Activated naive CD4-positive, alpha-beta T cell treated with anti-CD3 and anti-CD28 coated beads for 36 hours (primary cell): ENCODE measurements at places on chromosomes 2 and 18.

- H3K4me3 ChIP-seq: no peak overlapping the region
- DNase-seq: no peak
- H3K4me1 ChIP-seq: no peaks in the 10 kb centered on the region
- H3K27me3 ChIP-seq: no peaks in the 10 kb centered on the region
Measured at GRCh38 chr2:205731583-205731981, 49.3 kb downstream of the NRP2 start.

DNA sequence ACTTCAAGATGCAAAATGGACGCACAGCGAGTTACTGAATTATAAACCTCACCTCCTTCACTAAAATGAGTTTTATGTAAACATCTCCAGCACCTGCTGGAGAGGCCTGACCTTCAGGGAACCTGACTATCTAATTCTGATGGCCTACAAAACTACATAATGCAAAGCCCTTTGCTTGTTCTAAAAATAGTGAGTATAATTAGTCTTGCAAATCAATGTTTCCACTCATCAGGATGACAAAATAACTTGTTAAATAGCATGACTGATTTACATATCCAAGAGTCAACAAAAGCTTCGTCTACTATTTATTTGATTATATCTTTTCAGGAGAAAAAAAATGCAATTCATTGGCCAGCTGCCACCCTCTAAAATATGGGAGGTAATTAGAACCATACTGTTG, 326.3 kb upstream of the MC4R start:
- H3K27ac ChIP-seq: no peak overlapping the region
- DNase-seq: no peak
- H3K36me3 ChIP-seq: no peaks in the 10 kb centered on the region
- H3K27me3 ChIP-seq: no peaks in the 10 kb centered on the region
- H3K4me1 ChIP-seq: no peaks in the 10 kb centered on the region
- H3K4me3 ChIP-seq: no peak overlapping the region

DNA sequence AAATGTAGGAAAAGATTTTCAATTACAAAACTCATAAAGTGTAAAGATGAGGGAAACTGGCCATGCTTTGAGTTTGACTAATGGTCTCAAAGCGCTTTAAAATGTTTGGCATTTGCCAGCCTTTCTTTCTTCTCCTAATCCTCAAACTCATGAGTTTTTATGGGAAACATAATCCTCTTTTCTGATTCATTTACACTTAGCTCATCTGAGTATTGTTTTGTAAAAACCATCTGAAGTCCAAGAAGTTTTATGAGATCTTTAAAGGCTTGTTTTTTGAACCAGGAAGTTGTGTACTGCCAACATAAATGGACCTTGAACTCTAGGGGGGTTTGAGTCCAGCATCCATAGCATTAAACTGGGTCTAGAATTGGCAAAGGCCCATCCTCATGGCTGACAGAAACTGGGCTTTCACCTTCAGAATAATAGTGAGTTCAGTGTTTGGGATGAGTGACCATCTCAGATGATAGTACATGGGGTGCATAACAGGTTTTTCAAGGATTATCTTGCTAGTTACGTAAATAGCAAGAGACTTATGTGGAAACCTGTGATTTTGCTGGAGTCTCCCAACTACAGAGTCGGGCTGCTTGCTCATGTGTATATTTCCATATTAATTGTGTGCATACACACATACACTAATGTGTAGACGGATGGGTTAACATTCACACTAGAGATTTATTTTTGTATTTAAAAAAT, 3.8 kb upstream of the LTBP1 start:
- H3K27ac ChIP-seq: no peak overlapping the region
- no peaks in the 10 kb centered on the region for H3K36me3 ChIP-seq
- no peaks in the 10 kb centered on the region for H3K4me1 ChIP-seq
- H3K27me3 ChIP-seq: peaks cover 10% of the 10 kb centered on the region
- H3K4me3 ChIP-seq: no peak overlapping the region

GRCh38 chr18:34083910-34084535, 140.7 kb downstream of the NOL4 start:
- no peaks in the 10 kb centered on the region for H3K27me3 ChIP-seq
- H3K4me1 ChIP-seq: no peaks in the 10 kb centered on the region
- H3K4me3 ChIP-seq: no peak overlapping the region
- H3K36me3 ChIP-seq: no peaks in the 10 kb centered on the region
- no peak overlapping the region for H3K27ac ChIP-seq

DNA sequence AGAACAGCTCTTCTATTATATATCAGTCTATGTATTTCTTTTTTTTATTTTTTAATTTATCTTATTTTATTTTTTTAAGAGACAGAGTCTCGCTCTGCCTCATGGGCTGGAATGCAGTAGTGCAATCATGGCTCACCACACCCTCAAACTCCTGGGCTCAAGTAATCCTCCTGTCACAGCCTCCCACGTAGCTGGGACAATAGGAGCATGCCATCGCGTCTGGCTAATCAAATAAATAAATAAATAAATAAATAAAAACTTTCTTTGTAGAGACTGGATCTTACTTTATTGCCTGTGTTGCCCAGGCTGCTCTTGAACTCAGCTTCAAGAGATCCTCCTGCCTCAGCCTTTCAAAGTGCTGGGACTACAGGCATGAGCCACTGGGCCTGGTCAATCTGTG, 117.0 kb downstream of the RBMS1 start:
- H3K4me1 ChIP-seq: peaks cover 83% of the 10 kb centered on the region
- no peak overlapping the region for H3K27ac ChIP-seq
- DNase-seq: no peak
- no peak overlapping the region for H3K4me3 ChIP-seq

- H3K36me3 ChIP-seq: peaks cover 2% of the 10 kb centered on the region
- no peak overlapping the region for H3K4me3 ChIP-seq
- no peaks in the 10 kb centered on the region for H3K27me3 ChIP-seq
- no peak overlapping the region for H3K27ac ChIP-seq
- DNase-seq: no peak
Measured at GRCh38 chr2:75067506-75067905, 109.1 kb downstream of the POLE4 start.

GRCh38 chr18:48834413-48835031, 116.2 kb downstream of the SMAD7 start:
- DNase-seq: peak; percentile 86
- no peaks in the 10 kb centered on the region for H3K36me3 ChIP-seq
- H3K27me3 ChIP-seq: no peaks in the 10 kb centered on the region
- H3K4me3 ChIP-seq: peak overlapping the region; percentile 65
- peaks cover 54% of the 10 kb centered on the region for H3K4me1 ChIP-seq
- peak overlapping the region; percentile 85 for H3K27ac ChIP-seq

DNA sequence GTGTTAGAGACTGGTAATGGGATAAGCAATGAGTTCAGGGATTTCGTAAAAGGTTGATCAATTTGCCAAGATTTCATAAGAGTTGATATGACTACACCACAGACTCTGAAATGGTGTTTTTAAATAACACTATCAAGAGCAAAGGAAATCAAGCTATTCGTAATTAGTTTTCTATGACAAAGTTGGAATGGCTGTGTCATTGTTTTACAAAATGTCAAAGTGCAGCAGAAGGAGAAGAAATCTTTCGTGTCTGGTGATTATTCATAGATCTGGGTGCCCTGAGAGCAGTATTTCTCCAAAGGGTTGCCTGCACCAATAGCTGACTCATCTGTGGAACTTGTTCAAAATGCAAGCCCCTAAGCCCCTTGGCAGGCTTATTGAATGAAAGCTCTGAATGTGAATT, 70.1 kb downstream of the NABP1 start:
- DNase-seq: no peak
- no peak overlapping the region for H3K27ac ChIP-seq
- H3K4me1 ChIP-seq: peaks cover 14% of the 10 kb centered on the region
- H3K36me3 ChIP-seq: no peaks in the 10 kb centered on the region
- H3K4me3 ChIP-seq: no peak overlapping the region

DNA sequence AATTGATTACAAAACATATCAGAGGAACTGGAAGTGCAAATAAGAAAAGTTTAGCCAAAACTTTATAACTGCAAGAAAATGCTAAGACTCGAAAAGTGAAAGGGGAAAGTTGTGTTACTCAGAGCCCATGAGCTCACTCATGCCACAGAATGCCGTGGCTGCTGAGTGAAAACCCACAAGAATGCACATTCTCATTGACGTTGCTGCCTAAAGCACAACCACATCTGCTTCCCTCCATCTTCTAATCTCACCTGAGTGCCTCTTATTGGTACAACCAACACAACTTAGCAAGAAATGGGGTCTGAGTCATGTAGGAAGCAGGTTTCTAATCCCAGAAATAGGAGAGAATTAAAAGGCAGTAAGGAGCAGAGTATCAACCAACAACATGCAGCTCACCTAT, 259.7 kb downstream of the LNPK start:
- no peak overlapping the region for H3K4me3 ChIP-seq
- DNase-seq: no peak
- no peak overlapping the region for H3K27ac ChIP-seq
- peaks cover 11% of the 10 kb centered on the region for H3K27me3 ChIP-seq
- H3K36me3 ChIP-seq: no peaks in the 10 kb centered on the region
- H3K4me1 ChIP-seq: no peaks in the 10 kb centered on the region

DNA sequence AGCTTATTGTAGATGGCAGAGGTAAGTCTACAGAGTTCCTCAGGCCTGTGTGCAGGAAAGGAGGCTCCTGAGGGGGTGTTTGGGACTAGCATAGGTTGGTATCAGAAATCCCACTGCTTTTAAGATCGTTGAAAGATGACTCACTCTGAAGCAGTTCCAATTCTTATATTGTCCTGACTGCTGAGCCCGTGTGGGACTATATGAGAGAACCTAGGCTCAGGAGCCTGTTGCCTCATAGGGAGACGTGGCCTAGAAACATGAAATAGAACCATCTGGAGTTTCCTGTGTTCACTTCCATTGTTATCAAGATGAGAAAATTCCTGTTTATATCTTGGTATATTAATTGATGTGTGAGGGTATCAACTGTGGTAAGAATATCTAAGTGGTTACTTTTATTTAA, 5.7 kb downstream of the CCT7 start:
- H3K4me3 ChIP-seq: no peak overlapping the region
- peak overlapping the region; percentile 46 for H3K27ac ChIP-seq
- no peaks in the 10 kb centered on the region for H3K27me3 ChIP-seq
- H3K4me1 ChIP-seq: peaks cover 61% of the 10 kb centered on the region
